Vagina (tissue), 2 donors: ENCODE measurements at places on chromosomes 16 and 17.
A peak's percentile ranks its signal among the peaks of the same experiment; 100 is the strongest.

DNA sequence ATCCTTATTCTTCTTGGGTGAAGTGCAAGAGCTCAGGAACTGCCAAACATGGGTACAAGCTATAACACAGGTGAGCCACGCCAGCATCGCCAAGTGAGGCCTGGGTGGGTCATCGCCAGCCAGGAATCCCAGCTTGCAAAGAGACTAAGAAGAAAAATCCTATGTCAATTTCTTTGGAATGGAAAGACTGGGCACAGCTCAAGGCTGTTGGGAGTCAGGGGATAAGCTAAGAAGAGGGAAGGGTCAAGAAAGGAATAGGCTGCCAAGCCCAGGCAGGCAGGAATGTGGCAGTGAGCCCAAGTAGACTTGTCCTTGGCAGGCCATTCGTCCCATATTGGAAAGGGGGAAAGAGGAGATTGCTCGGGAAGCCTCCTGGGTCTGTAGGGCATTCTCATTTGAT lies 191.4 kb upstream of the CDH5 start:
- no peak for DNase-seq

DNA sequence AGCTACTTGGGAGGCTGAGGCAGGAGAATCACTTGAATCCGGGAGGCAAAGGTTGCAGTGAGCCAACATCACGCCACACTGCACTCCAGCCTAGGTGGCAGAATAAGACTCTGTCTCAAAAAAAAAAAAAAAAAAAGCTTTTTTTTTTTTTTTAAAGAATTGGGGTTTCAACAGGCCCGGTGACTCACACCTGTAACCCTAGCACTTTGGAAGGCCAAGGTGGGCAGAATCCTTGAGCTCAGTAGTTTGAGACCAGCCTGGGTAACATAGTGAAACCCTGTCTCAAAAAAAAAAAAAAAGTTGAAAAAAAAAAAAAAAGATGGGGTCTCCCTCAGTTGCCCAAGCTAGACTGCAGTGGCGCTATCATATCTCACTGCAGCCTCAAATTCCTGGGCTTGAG lies 6.6 kb upstream of the HEXIM2 start:
- no peak for DNase-seq

DNA sequence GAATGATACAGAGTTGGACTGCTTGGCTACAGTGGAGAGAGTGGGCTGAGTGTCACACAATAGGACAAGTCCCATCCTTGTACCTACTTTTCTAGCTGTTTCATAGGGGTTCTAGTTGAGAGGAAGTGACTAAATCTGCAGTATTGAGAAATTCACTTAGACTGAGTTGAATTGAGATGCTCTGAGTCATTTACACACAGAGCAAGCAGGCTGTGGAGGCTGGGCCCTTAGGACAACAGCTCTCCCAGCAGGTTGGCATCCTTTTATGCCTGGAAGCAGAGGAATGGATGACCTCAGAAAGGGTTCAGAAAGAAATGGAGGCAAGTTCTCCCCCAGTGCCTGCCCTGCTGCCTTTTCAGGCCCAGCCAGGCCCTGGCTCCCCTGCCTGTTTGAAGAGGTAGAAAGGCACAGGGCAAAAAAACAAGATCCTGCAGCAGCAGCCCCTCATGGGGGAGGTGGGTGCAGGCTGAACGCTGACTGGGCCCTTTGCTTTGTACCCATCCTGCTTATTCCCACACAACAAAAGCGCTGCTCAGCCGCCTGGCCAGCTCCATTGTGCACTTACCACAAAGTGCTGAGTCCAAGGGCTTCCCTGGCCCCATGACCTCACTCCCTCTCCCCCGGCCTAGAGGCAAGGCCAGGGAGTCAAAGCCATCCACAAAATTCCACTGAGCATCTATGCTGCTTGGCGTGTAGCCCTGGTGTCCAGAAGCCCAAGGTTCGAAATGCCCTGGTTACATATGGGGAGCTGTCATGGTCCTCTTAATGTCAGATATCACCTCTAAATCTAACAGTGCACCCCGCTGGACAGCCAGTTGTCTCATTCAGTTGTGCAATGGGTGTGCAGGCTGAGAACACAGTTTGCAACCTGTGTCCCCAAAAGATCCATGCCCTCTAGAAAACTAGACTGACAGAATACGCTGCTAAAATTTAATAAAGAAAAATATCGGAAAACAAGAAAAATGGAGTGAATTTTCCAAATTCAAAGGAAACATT lies 5.4 kb upstream of the CRYBA1 start:
- DNase-seq, result no peak

GRCh38 chr17:65533056-65533745 lies 28.2 kb downstream of the AXIN2 start:
- DNase-seq, result no peak

GRCh38 chr17:78781893-78782304 lies at the start of gene CYTH1:
TSS of gene CYTH1 (minus strand) at chr17:78782273. CDS start at chr17:78782223, 50 bp downstream.
- no peak for DNase-seq

DNA sequence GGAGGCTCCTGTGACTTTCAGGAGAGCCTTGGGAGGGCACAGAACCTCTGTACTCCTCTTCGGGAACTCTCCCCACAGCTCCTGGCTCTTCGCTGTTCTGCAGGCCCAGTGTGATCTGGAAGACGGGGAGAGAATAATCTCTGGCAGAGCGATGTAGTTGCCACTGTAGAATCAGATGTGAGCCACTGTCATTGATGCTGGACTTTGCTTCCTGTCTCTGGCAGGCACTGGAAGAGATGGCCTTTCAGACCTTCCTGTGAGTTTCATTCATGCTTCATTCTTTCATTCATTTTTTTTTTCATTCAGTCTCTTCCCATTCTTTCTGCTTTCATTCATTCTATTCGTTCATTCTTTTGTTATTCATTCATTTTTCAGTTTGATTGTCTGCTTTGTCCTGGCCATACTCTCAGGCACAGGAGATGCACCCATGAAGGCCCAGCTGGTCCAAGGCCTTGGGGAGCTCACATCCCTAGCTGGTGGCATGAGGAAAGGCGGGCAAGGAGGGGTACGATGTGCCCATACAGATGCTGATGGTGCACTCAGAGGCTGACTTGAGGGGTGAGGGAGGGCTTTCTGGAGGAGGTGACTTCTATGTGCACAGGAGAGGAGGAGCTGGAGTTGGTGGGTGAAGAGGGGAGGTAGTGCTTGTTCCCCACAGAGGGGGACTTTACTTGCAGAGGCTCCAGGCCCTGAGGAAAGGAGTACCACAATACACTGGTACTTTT lies 44.2 kb downstream of the CMIP start:
- DNase-seq, result no peak

- DNase-seq, result no peak
Measured at GRCh38 chr16:280552-280951, at the start of gene ARHGDIG. TSS of gene ARHGDIG (plus strand) at chr16:280591. CDS start at chr16:280681, 90 bp downstream.

GRCh38 chr16:58493756-58494431 lies 6.0 kb upstream of the NDRG4 start:
- DNase-seq, result no peak

GRCh38 chr16:49461517-49461951 lies 87.9 kb downstream of the C16orf78 start:
- peak; percentile 81 for DNase-seq

DNA sequence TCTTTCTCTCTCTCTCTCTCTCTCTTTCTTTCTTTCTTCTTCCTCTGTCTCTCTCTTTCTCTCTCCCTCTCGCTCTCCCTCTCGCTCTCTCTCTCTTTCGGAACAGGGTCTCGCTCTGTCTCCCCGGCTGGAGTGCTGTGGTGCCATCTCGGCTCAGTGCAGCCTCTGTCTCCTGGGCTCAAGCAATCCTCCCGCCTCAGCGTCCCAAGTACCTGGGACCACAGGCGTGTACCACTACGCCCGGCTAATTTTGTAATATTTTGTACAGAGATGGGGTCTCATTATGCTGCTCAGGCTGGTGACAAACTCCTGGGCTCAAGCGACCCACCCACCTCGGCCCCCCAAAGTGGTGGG lies 12.7 kb upstream of the KLHDC4 start:
- DNase-seq, result no peak

DNA sequence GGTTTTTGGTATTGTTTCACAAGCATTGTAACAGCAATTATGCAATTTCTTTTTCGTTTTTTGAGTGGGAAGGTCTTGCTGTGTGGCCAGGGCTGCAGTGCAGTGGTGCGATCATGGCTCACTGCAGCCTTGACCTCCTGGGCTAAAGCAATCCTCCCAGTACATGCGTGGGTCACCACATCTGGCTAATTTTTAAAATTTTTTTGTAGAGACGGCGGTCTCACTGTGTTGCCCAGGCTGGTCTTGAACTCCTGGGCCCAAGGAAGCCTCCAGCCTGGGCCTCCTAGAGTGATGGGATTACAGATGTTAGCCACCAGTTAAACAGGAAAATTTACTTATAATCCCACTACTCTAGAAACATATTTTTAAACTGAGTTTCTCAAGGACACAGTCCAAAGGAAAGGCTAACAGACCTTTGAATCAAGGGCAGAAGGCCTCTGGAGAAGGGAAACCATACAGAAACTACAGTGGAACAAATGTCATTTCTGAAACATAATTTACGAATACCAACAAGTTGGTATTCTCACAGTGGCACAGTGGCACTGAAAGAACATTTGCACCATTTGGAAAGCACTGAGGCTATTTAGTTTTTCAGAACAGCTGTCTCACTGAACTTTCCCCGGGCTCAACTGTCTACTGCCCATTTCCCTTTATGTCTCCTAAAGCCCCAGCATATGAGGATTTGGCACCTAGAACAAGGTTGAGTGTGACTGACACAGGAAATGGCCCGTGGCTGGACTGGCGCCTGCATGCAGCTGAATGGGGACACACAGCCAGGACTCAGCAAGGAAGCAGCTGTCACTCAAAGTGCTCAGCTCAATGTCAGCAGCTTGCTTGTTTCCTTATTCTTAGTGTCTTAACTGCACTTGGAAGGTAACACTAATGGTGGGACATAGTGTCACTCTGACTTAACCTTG lies 2.8 kb upstream of the PRKAR1A start:
- no peak for DNase-seq

DNA sequence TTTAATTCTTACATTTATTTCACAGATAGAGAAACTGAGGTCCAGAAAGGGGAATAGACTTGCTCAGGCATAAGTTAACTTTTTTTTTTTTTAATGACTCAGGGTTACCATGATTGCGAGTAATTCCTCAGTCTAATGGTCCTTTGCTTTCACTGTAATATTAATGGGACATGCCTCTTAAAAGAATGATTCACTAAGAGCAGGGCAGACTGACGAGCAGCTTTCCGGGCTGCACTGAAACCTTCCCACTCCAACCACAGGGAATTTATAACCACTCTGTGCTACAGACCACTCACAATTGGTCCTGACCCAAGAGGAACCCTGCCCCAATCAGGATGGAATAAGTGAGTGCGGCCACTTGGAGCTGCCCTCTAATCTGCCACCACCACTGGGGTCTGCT lies 5.7 kb downstream of the HOXB2 start:
- no peak for DNase-seq

DNA sequence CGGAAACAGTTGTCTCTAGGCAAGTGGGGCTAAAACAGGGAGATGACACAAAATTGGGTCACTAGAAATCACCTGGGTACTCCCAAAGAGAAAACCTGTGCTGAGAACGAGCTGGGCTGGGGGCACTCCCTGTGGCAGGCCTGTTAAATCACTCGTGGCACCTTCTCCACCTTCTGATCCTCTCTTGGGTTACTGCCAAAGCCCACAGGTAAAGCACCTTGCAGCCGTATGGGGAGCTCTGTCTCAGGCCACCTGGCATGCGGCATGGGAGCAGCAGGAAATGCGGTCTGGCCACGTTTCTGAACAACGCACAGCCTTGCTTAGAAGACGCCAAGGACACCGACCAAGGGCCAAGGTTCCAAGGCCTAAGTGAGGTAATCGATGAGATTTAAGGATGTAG lies 21.5 kb upstream of the ICAM2 start:
- DNase-seq, result no peak

GRCh38 chr17:66299711-66300110 lies 2.7 kb upstream of the PRKCA start:
- DNase-seq, result peak; percentile 42

GRCh38 chr17:73533781-73534180 lies 110.5 kb downstream of the SDK2 start:
- no peak for DNase-seq
